Effector memory CD4-positive, alpha-beta T cell (primary cell): ENCODE measurements at places on chromosomes 6 and 20.

DNA sequence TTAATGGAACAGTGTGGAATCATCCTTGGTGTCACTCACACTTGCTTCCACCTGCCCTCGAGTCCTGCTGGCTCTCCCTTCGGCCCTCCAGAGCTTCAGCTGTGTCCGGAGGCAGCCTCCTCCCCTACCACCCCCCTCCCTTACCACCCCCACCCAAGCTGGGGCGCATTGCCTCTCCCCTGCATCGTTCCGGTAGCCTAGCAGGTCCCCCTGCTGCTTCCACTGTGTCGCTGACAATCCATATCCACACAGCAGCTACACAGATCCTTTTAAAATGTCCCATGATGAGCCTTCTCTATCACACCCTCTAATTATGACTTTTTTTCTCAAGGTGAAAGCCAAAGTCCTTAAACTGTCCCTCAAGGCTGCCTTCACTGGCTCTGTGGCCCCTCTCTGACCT lies 117.6 kb downstream of the TIAM2 start:
- no peak for DNase-seq

GRCh38 chr6:126026001-126026400 lies 39.7 kb downstream of the TRMT11 start:
- no peak for DNase-seq

DNA sequence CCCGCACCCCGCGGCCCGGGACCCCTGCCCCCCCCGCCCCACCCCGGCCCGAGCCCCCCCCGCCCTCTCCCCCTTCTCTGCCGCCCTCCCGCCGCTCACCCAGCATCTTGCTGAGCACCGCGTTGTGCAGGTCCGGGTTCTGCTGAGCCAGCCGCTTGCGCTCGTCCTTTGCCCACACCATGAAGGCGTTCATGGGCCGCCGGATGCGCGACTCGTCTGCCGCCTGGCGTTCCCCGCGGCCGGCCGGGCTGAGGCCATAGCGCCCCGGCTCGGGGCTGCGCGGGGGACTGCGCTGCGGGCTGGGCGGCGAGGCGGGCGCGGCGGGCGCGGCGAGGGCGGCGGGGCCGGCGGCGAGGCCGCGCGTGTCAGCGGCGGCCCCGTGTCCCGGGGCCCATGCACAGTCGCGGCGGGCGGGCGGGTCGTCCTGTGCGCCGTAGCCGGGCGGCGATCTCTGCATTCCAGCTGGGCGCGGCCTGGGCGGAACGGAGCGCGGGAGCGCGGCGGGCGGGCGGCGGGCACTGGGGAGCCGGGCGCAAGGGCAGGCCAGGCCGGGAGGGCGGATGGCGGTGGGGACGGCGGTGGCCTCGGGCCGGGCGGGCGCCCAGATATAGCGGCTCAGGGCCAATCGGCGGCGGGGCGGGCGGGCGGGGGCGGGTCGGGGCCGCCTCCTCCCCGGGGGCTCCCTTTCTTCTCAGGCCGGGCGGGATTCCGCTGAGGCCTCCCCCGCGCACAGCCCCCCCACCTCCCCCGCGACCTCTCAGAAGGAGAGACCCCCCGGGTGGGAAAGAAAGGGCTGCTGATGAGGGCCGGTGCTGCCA lies at the start of gene SOX18:
Gene SOX18 (minus strand): TSS at position 580 of the 818 bp plus-strand sequence. CDS start 123 bp downstream, at position 457.
- no peak for DNase-seq

DNA sequence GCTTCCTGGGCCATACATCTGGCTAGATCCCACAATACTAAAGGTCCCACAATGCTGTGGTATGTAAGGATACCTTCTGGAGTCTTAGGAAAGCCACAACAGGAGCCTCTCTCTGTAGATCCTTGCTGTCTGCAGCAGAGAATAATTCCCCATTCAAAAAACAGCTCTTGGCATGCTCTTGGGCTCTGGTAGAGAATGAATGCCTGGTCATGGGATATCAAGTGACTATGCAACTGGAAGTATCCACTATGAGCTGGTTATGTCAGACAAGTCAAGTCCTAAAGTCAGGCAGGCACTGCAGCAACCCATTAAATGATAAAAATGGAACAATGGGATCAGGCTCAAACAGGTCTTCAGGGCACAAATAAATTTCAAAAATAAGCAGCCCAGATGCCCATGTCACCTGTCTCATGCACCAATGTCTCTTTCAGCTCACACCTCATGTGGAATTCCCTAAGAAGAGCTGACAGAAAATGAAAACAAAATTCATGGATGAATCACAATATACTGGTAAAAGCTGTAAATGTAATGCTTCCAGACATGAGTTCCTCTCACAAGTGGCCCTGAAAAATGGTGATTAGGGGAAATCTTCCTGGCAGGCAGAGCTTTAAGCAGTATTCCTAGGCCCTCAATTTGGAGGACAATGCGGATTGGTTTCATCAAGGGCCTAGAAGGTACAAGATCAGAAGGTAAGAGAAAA lies 4.3 kb downstream of the AK9 start:
- no peak for DNase-seq

GRCh38 chr6:53038596-53038995 lies 26.6 kb upstream of the FBXO9 start:
- no peak for DNase-seq

GRCh38 chr6:66628917-66629316 lies 921.9 kb upstream of the EYS start:
- no peak for DNase-seq

GRCh38 chr20:45967551-45968080 lies 4.4 kb downstream of the ZNF335 start:
- no peak for DNase-seq

DNA sequence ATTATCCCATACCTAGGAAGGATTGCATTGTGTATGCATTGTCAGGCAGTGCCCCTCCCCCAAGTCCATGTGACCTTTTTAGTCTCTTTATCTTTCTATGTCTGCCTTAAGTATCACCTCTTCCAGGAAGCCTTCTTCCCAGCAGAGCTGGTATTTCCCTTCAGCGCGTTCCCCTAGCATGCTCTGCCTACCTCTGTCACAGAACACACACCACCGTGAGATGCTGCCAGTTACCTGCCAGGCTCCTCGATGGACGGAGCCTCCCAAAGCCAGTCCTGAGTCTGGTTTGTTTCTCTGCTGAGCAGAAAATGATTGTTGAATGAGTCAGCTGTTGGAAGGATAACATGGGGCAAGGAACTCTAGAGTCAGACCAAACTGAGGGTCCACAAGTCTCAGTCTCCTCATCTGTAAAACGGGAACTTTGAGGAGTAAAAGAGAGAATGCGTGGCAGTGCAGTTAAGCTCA lies 11.3 kb upstream of the ZNF335 start:
- no peak for DNase-seq
